ENCODE measurements at places on chromosomes 3 and 15.

- DNase-seq = no peak
These were observed at the start of gene CADPS for GRCh38 chr3:62874711-62875557. Gene CADPS (minus strand): TSS chr3:62875416. CDS start chr3:62875029, 387 bp downstream.

DNA sequence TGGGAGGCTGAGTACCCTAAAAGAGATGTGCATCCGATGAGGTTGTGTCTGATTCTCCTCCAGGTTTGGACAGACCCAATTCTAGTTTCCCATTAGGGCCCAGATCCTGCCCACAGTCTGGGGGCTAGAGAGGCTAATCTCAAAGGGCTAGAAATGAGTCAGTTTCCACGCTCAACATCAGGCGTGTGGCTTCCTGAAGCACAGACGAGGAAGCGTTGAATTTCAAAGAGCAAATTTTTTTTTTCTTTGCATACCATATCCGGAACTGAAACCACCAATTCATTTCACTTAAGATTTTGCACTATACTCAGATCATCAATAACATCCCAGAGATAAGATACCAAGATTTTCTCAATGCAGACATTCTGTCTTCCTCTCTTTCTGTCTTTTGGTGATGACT lies 173.8 kb upstream of the BCL6 start:
- peak; percentile 5 for DNase-seq

GRCh38 chr15:81299630-81300273 lies 24.2 kb downstream of the STARD5 start:
- no peak for DNase-seq

DNA sequence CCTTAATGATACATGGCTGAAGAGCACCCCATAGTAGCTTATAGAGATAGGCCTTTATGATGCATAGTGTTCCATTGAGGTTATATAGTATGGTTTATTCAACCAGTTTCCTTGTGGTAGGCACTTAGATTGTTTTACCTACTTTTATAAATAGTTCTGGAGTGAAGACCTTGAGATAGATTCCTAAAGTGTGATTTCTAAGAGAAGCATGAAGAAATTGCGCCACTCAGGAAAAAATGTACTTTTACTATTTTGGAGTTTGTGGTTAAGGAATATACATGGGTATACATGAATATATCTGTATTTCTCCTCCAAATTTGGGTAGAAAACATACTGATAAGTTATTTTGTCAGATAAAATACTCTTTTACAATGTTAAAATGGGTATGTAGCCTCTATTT lies 70.5 kb downstream of the CHD2 start:
- no peak for DNase-seq

DNA sequence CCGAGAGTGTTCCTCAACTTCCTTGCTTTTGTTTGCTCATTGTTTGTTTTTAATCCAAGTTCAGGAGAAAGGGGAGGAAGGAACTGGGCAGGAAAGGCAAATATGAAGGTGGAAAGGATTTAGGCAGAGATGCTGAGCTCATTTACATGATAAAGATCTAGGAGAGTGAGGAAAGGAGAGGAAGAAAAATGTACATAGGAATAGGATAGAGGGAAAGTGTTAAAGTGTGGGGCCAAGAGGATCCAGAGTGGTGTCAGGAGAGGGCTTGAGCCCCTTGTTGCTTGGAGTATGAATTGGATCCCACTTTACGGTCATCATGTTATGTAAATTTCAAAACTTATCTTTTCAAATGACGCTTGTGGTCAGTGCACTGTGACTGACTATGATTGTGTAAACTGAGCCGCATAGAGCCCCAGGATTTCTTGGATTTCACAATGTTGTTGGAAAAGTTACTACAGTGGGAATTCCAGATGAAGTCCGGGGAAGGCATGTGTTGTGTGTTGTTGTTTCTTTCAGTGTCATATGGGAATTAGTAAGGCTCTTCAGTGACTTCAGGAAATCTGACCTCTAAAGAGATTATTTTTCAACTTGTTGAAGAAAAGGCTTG lies 15.0 kb upstream of the PLD1 start:
- DNase-seq = no peak

DNA sequence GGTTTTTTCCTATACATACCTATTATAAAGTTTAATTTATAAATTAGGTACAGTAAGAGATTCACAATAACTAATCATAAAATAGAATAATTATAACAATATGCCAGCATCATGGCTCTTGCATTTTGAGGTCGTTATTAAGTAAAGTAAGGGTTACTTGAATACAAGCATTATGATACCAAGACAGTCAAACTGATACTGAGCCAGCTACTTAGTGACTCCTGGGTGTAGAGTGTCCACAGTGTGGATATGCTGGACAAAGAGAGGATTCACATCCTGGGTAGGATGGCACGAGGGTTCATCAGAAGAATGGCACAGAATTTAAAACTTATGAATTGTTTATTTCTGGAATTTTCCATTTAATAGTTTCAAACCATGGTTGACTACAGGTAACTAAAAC lies 157.2 kb upstream of the IL12A start:
- DNase-seq = no peak

- DNase-seq = peak; percentile 36
These were observed 417 bp downstream of the HACD2 start for GRCh38 chr3:123584284-123584987.

DNA sequence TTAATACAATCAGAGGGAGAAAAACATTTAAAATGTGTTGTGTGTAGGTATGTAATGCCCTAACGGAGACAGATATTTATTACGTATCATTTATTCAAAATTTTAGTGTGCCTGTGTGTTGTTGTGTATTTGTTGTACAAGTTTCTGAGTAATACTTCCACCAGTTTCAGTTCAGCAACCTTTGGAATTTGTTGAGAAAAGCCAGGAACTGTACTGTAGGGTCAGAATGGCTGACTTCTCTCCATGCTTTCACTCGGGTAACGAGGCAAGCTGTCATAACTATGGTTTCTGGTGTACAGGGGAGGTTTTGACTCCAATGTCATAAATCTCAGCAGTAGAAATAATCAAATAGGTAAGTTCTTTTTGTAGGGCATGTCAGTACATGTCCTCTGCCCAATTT lies 23.8 kb upstream of the CNTN6 start:
- no peak for DNase-seq

GRCh38 chr3:127783642-127784160 lies 38.6 kb downstream of the MGLL start:
- DNase-seq = no peak

DNA sequence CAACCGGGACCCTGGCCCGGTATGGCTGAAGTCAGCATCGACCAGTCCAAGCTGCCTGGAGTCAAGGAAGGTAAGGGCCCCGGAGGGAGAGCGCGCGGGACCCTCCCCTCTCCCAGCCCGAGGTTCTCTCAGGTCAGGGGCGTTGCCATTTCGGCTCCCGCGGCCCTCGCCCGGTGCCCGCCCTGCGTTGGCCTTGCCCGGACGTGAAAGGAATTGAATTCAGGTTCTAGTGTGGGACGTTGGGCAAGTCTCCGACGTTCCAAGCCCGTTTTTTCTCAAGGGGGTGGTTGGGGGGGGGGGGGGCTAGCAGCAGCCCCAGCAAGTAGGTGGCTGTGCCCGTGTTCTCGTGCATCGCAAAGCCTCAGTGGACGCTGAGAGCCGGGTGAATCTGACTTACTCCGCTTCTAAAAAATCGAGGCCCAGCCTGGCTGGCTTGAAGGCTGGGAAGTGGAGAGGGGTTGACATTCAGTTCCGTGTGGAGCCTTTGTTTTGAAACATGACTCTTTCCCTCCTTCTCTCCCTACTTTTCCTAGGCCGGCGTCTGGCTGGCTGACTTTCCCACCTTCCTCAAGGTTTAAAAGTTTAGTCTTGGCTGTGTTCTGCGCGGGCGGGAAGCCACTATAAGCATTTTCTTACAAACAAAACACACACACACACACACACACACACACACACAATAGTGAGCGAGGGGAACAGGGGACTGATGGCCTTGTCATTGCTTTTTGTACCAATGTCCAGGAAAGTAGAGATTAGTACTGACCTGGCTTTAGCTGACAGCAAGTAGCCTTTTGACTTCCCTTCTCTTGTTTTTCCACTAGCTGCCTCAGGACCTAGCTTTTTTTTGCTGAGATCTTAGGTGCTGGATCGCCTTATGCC lies at the start of gene UTS2B:
Gene UTS2B, minus strand, starts transcription at position 873 of the 876 bp plus-strand sequence. CDS start 48,337 bp downstream, outside the sequence.
- no peak for DNase-seq

DNA sequence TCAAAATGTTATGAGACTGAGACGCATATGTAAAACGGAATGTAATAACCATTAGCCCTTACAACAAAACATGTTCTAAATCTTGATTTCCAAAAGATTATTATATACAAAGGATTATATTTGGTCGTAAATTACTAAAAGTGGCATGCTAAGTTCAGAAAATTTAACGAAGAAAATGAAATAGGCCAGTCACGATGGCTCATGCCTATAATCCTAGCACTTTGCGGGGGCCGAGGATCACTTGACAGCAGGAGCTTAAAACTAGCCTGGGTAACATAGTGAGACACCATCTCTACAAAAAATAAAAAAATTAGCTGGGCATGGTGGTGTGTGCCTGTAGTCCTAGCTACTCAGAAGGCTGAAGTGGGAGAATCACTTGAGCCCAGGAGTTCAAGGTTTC lies 29.0 kb downstream of the ACAD11 start:
- no peak for DNase-seq

- no peak for DNase-seq
These were observed 31.4 kb upstream of the GK5 start for GRCh38 chr3:142256712-142257333.

DNA sequence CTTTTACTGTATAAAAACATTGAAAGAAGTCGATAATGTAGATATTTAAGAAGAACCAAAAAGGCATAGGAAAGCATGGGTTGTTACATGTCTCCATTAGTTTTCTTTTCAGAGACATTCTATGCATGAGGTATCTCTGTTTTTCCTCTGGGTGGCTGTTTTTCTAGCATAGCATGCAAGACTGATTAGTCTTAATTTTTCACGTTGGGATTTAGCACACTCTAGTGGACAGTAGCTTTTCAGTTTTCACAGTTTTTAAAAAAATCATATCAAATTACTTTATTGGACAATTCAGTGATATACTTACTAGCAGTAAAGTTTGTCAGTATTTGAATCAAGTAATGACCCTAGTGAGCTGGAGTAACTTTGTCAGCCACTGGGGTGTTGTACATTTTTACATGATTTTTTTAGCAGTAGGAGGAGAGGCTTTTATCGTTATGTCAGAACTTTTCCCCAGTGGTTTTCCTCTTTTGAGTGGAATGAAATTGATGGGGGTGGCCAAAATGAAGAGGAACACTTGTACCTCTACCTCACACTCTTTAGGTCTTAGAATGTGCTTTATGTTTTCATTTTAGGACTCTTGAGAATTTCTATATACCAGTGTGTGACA lies 57.2 kb downstream of the SEC22A start:
- no peak for DNase-seq

DNA sequence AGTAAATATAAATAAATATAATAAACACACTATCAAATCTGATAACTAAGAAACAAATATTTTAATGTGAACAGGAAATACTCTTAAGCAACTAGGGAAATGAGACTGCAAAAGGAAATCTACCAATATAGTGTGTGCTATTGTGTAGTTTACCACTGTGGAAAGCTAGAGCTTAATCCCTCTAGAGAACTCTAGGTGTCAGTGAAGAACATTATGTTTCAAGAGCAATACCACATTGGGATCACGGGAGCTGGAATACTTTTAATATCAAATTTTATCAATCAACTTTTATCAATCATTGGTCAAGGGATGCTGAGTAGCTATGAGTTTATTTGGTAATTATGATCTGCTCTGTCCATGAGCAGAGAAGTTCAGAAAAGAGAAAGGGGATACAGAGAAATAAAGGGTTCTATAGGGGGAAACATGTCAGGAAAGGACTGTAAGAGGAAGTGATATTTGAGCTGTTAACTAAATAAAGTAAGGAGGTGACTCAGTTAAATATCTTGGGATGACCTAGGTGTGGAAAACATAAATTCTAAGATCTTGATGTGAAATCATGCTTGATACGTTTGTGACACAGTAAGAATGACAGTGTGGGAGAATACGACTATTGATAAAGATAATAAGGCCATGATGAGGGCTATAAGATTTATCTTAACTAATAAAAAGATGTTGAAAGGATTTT lies 762.2 kb upstream of the ALCAM start:
- no peak for DNase-seq

DNA sequence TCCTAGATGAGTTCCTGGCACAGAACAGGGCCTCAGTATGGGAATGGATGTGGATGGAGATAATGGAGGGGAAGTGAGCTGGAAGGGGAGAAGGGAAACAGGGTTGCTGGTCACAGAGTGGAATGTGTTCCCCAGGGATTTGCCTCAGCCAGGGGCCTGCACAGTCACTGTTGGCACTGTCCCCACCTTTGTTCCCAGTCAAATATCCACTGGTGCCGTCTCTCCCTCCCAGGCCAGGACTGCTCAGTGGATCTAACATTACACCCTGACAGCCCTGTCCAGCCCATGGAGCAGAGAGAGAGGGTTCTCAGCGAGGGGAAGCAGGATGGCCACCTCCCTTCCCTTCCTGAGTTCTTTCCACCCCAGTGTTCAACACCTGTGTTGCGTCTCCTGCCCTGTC lies 1.5 kb upstream of the PPP1R2 start:
- DNase-seq = no peak

DNA sequence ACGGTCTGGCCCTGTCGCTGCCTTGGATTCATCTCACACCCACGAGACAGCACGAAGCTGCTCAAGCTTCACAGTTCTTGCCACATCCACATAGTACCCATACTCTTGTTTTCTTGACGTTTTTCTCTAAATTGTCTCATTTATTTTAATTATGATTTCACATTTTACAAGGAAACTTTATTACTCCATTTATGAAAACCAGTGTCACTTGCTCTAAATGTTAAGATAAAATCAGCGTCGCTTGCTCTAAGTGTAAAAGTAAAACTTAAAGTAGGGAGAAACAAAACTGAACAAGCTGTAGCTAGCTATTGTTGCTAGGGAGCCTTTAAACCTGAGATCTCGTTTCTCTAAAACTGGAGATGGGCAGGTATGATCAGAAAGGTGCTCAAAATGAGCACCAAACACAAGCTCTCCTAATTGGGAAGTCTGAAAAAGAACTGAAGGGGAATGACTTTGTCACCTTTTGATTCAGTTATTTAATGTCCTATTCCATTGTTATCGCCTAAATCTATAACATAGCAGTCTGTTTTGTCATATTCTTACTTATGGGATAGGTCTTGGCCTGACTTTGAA lies 680 bp downstream of the IFT122 start:
- no peak for DNase-seq

Data from effector CD8-positive, alpha-beta T cell (primary cell).